ENCODE measurements at places on chromosomes 2 and 18. TPM values are rescaled to one million over a fixed set of nuclear protein-coding genes. Genes with fewer than 3 reads are reported as not detected.

EHD3 gene
- 1.5 TPM for total RNA-seq

DNA sequence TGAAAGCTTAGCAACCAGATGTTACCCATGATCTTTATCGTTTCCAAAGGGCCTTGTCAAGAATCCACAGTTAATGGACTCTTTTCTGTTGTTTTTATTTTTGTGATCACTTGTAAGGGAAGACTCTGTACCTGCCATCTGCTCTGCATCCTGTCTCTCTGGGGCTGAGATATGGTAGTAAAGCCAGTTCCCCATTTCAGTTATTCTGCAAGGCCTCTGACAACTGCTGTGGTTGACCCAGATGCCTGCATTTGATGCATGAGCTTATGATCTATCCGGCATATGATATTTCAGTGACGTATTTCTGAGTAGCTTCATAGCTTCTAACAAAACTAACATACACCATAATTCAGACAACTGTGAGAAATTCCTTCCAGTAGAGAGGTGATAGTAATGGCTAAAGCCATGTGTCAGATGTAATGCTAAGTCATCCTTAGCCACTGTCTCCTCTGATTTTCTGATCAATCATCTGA is 105.1 kb downstream of the TPO start:
- DNase-seq: no peak
- peak overlapping the region; percentile 77 for H3K27ac ChIP-seq
- no peaks in the 10 kb centered on the region for H3K27me3 ChIP-seq

DNA sequence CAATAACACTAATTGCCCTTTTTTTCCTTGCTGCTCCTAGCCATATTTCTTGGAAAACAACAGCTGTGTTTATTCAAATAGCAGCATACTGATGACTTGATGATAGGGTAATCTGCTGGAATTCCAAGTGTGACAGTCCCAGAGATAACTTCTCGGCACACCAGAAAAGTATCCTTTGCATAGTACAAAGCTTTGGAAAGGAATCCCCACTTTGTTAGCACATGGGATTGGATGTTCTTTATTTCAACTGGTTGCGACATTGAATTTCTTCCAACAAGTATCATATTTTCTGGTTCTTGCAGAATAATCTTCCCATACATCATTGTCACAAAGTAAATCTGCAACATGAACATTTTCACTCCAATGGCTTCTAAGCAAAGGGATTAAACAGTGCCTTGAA is 445.8 kb upstream of the ACVR2A start:
- no peaks in the 10 kb centered on the region for H3K4me1 ChIP-seq
- no peaks in the 10 kb centered on the region for H3K36me3 ChIP-seq
- DNase-seq: no peak

GRCh38 chr2:219272995-219273394 is 6.2 kb upstream of the DNAJB2 start:
- DNase-seq: no peak
- H3K36me3 ChIP-seq: no peaks in the 10 kb centered on the region
- no peak overlapping the region for H3K4me3 ChIP-seq

DNA sequence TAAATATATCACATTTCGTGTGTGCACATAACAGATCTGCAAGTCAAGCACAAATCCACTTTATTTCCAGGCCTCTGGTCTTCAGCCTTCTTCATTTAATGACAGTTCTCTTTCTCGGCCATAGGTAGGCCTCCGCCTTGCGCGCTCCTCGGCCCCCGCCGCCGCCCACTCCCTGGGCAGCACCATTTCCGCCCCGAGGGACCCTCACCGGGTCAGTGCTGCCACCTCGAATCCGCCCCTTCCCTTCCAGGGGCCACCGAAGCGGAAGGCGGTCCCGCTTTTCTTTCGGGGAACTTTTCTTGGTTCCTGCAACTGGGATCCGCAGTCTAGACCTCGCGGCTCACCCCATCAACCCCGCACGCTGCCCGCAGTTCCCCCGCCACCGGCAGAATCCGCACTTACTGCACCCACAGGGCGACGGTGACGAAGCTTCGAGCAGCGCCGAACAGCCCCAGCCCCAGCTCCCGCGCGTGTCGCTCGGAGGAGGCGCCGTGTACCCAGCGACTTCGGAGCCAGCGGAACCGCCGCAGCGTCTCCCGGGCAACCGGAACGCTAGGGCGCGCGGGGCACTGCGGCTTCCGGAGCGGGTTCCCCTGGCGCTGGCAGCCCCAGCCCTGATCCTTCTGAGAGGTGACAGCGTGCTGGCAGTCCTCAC is at the start of gene CDKL4:
CDKL4 (minus strand) TSS at position 502 of the 655 bp plus-strand sequence.
- H3K36me3 ChIP-seq: peaks cover 2% of the 10 kb centered on the region
- peak within 1 kb of the TSS; percentile 85 for H3K27ac ChIP-seq
- peaks cover 20% of the 10 kb centered on the region for H3K4me1 ChIP-seq
- peak within 1 kb of the TSS; percentile 84 for H3K4me3 ChIP-seq
- H3K27me3 ChIP-seq: no peaks in the 10 kb centered on the region
